ENCODE measurements at places on chromosomes 5 and 9.

DNA sequence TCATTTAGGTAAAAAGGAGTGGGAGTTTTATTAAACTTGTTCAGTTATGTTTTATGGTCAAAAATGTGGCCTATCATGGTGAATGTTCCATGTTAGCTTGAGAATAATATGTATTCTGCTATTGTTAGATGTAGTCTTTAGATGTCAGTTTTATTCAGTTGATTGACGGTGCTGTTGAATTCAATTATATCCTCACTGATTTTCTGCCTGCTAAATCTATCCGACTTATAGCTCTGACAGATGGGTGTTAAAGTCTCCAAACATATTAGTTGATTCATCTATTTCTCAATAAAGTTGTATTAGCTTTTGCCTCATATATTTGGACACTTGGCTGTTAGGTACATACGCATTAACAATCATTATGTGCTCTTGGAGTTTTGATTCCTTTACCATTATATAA, 49.0 kb upstream of the ALDH1A1 start:
- DNase-seq = no peak

DNA sequence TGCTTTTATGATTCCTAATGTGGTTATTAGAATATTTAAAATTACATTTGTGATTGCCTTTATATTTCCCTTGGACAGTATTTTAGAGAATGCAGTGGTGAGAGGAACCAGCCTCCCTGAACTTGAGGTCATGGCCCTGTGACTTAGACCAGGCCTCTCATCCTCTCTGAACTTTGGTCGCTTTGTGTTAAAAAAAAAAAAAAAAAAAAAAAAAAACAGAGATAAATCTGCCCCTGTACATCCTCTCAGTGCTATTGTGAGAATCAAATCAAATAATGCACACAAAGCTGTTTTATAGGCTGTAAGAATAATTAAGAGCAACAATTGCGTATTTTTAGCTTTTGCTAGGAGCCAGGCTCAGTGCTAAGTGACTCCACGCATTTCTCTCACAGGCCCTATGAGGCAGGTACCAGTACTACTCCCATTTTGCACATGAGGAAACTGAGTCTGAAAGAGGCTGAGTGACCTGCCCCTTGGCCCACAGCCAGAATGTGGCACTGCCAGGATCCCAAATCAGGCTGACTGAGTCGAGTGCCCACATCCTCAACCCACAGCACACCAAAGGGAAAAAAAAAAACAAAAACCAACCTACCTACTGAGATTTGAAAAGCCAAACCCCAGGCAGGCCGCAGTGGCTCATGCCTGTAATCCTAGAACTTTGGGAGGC, 110.3 kb upstream of the LARP1 start:
- DNase-seq = no peak

DNA sequence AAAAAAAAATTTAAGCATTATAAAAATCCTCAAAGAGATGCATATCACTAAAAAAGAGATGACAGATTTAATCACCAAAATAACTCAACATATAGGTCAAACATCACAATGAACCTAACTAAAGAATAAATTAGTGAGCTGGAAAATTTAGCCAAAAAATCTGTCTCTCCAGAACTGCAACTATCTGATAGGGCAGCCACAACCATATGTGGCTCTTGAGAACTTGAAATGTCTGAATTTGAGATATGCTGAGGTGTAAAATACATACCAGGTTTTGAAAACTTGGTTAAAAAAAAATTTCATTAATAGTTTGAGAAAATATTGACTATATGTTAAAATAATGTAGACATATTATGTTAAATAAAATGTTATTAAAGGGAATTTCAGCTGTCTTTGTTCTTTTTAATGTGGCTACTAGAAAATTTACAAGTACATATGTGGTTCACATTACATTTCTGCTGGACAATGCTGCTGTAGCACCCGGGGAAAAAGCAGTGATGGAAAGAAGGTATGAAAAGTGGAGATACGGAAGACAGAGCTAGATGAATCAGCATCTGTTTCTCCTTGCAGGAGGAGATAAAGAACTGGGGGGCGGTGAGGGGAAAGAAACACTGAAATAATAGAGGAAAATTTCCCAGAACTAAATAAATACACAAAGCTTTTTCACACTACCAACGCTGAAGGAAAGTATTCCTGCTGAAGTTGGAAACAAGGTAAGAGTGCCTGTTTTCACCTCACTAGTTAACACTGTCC, 66.1 kb downstream of the DCP2 start:
- DNase-seq = no peak

DNA sequence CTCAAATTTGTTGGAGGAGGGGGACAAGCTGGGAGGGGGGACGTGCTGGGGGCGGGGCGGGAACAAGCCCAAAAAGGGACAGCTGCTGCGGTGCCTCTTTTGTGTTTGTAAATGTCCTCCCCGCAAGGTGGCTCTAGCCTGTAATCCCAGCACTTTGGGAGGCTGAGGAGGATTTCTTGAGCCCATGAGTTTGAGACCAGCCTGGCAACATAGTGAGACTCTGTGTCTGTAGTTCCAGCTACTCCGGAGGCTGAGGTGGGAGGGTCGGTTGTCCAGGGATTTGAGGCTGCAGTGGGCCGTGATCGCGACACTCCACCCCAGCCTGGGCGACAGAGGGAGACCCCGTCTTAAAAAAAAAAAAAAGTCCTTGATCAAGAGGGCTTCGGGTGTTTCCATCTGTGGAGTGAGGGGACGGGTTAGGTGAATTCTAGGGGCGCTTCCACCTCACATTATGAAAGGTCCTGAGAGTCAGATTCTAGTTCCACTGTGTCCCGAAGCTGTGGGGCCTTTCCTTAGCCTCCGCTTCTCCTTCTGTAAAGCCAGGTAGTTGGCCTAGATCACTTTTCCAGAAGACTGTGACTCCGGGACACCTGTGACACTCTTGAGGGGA, 779 bp upstream of the CTNNA1 start:
- DNase-seq = no peak

- no peak for DNase-seq
Measured at GRCh38 chr9:75471549-75472114, 383.3 kb downstream of the OSTF1 start.

- DNase-seq = no peak
Measured at GRCh38 chr9:129703667-129704355, 38.4 kb downstream of the PRRX2 start.

GRCh38 chr5:1168796-1169195, 32.6 kb upstream of the SLC6A19 start:
- DNase-seq = no peak

DNA sequence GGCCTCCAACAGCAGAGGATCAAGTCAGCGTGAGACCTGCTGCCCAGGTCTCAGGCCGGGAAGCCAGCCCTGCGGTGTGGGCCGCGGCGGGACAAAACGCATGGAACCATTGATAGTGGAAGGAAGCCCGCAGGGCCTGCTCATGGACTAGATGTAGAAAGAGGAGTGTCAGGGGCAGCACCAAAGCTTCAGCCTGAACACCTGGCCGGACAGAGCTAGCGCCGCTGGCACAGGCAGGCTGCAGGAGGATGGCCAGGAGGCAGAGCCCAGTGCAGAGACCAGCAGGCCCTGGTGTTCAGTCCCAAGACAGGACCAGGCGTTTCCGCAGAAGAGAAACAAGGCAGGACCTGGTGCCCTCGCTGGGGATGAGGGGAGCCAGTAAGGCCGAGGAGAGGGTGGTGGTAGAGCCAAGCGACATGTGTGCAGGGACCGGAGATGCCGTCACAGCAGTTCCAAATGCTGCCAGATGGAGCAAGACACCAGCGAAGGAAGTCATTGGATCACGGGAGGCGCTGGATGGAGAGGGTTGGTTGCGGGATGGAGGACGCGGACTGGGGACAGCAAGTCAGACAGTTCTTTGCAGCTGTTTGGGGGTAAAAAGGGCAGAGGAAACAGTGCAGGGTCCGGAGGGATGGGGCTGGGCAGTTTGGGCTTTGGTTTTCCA, 42.1 kb upstream of the OLFM1 start:
- no peak for DNase-seq

GRCh38 chr9:118963674-118964073, 405.6 kb downstream of the BRINP1 start:
- no peak for DNase-seq

DNA sequence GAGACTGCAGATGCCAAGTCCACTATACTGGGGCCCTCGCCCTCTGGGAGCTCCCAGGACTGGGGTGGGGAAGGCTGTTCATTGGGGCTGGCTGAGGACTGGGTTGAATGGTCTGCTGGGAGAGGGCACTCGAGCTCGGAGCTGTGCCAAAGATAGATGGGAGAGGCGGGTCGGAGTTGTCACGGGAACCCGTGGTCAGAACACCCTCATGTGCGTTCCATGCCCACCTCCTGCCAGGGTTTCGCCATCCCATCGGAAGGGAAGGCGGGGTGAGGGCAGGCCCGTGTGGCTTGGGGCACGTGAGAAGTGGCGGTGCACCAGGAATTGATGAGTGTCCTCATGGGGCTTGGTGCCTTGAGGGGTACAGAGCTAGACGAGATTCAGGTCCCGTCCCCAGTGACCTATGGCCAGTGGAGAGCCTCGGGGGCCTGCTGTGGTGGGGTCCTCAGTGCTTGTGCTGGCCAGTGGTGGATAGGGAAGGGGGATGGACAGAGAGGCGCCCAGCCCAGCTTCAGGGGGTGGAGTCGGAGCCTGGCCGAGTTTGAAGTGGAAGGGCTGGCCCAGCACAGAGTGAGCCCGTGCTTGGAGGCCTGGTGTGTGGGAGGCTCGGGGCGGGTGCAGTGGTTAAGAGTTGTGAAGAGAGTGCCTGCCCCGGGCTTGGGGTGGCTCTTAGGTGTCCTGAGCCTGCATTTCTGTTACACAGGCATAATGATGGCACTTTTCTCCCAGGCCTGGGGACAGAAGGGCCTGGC, 4.3 kb downstream of the CACFD1 start:
- no peak for DNase-seq

DNA sequence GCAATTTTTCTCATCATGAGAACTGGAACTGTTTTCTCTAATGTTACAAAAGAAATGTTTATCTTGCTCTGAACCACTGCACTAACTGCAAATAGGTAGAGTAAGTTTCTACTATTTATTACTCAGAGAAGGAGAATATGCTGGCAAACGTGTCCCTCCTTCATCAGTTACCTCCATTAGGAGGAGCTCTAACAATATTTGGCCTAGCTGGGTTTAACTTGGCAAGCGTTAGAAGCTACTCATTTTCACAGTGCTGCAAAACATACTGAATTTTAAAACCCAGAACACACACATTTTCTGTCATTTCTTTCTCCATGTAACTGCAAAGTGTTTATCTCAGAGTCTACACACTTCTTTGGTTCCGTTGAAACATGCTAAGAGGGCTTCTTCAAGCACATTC, 101.0 kb upstream of the GABRG2 start:
- no peak for DNase-seq

GRCh38 chr5:71836084-71836483, 117.0 kb downstream of the CARTPT start:
- DNase-seq = no peak

DNA sequence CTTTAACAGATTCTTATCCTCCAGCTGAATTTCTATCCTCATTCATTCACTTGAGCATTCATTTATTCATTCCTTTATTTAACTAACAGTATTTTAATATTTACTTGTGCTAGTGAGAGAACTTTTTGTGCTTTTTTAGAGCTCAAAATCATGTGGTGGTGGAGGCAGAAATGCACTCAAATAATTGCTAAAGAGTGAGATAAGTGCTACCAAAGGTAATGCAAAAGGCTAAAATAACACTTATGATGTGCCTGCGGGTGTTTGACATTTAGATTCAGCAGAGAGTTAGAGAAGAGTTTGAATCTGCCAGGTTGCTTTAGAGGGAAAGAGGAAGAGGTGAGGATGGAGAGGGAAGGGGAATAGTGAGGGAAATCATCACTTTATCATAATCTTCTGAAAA, 431.5 kb upstream of the EDIL3 start:
- no peak for DNase-seq

DNA sequence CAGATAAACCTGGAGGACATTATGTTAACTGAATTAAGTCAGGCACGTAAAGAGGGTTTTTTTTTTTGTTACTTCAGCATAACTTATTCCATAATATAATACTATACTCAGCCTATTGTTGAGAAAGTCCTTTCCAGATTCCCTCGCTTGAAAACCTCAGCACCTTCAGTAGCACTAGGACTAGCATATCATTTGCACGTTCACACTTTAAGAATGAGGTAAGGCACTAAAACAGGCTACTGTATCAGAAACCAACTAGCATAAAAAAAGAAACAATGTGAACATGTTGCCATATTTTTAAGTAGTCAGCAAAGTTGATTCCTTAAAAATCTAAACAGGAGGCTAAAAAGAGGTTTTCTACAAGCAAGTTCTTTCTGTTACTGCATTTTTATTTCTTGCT, 504.0 kb downstream of the PTPRD start:
- no peak for DNase-seq

DNA sequence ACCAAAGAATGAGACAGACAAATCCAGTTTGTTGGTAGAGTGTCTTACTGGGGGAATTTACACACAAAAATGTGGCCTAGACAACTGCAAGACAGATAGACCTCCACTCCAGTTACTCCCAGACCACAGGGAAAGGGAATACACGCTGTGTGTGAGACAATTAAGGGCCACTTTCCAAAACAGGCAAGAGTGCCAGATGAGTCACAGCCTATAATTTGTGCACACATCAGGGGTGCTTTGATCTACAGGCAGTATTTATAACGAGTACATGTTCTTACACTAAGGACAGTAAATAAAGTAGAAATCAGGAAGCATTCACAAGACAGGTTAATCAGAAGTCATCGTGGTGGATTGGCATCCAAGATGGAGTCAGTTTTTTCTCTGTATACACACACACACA, 114.8 kb downstream of the ZNF622 start:
- no peak for DNase-seq

DNA sequence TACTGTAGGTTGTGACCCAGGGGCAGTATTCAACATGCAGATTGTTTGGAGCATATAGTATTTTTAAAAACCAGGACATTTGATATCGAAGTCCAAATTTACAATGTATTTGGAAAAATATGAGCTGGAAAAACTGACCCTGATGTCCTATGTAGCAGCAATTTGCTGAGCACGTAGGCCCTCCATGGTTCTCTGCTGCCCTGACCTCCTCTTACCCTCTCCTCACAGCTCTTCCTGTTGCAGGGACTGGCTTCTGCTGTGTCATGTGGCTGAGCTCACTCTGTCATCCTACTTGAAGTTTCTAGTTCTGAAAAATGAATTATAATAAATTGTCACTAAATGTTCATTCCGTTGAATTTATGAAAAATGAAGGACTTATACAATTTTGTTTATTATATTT, 4.1 kb upstream of the ASPN start:
- no peak for DNase-seq

DNA sequence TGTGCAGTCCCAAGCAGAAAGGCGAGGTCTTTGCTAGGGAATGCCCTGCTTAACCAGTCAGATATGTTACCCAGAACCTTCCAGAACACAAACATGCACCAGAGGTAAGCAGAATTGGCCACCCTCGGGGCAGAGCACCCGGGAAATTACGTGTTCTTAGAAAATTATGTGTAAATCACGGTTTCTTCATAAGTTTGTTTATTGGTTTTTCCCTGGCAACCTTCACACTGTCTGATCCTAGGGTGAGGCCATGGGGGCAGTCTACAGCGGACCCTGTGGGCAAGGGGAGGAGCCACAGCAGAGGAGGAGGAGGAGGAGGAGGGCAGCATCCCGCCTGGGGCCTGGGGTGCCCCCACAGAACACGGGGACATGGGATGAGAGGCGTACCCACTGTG, 31.4 kb downstream of the RXRA start:
- DNase-seq = no peak

All from stimulated activated CD8-positive, alpha-beta memory T cell treated with anti-CD3 and anti-CD28 coated beads, Interleukin-4, amount 100 ng/mL, for 4 hours (primary cell).